Progenitor cell of endocrine pancreas (in vitro differentiated cells): ENCODE measurements at places on chromosomes 7 and 10. TPM values are rescaled to one million over a fixed set of nuclear protein-coding genes. Genes with fewer than 3 reads are reported as not detected.

Gene SEMA3E
- 0.29 and 1.1 TPM in 2 replicates for total RNA-seq

Gene OTUD1
- 10.2 and 11.9 TPM in 2 replicates for total RNA-seq

Gene VPS37D
- 15.0 and 15.6 TPM in 2 replicates for total RNA-seq

Gene CAPZA2
- 151 and 174 TPM in 2 replicates for total RNA-seq

Gene OPN4
- not detected in 2 replicates for total RNA-seq

Gene PON3
- 0.14 TPM in 1 of 2 replicates, not detected in the other for total RNA-seq

Gene AFAP1L2
- 0.98 and 1.8 TPM in 2 replicates for total RNA-seq

Gene GPR15LG
- total RNA-seq: not detected in 2 replicates

Gene ASIC3
- 3.5 and 5.1 TPM in 2 replicates for total RNA-seq

Gene PON1
- 0.91 and 2.3 TPM in 2 replicates for total RNA-seq

Gene OR2A12
- total RNA-seq: not detected in 2 replicates

Gene HOXA6
- 0.38 TPM in 1 of 2 replicates, not detected in the other for total RNA-seq

Gene SLC26A3
- 2.0 and 2.8 TPM in 2 replicates for total RNA-seq

Gene SFTPD
- 0.29 and 0.40 TPM in 2 replicates for total RNA-seq

Gene LRIT1
- total RNA-seq: not detected in 2 replicates

Gene ODAD2
- 0.67 and 0.78 TPM in 2 replicates for total RNA-seq

Gene CYP2W1
- total RNA-seq: 1.2 and 1.6 TPM in 2 replicates

Gene CLCN1
- 0.09 and 0.14 TPM in 2 replicates for total RNA-seq

Gene CCZ1B
- total RNA-seq: 71.5 and 83.6 TPM in 2 replicates

Gene MBL2
- not detected in 2 replicates for total RNA-seq

Gene TET1
- 36.2 and 37.3 TPM in 2 replicates for total RNA-seq

Gene PDE6C
- not detected in 2 replicates for total RNA-seq

Gene SUN3
- not detected in 2 replicates for total RNA-seq

Gene MLLT10
- 55.7 and 65.6 TPM in 2 replicates for total RNA-seq

Gene NOS3
- total RNA-seq: 0.74 and 1.1 TPM in 2 replicates

Gene TUBB8
- total RNA-seq: 0.71 and 0.77 TPM in 2 replicates

Gene OR9A2
- not detected in 2 replicates for total RNA-seq

Gene VWA2
- 12.1 and 12.4 TPM in 2 replicates for total RNA-seq

Gene MAT1A
- 0.13 and 0.34 TPM in 2 replicates for total RNA-seq

Gene FZD8
- 27.4 TPM in 2 replicates for total RNA-seq

Gene GDF2
- not detected in 2 replicates for total RNA-seq

Gene OPALIN
- not detected in 2 replicates for total RNA-seq

Gene DRGX
- not detected in 2 replicates for total RNA-seq

Gene ORAI2
- total RNA-seq: 35.4 and 41.8 TPM in 2 replicates

Gene GJD4
- total RNA-seq: 0.24 TPM in 1 of 2 replicates, not detected in the other

Gene PAX4
- total RNA-seq: 23.6 and 25.1 TPM in 2 replicates

Gene NKX2-3
- total RNA-seq: not detected in 2 replicates

Gene BHLHA15
- total RNA-seq: 0.57 and 1.7 TPM in 2 replicates

Gene CNNM1
- 0.36 and 0.38 TPM in 2 replicates for total RNA-seq

Gene CYP26C1
- 0.26 and 0.29 TPM in 2 replicates for total RNA-seq

Gene OR13A1
- 0.38 TPM in 2 replicates for total RNA-seq

Gene POLR2J3
- 28.2 and 31.5 TPM in 2 replicates for total RNA-seq

Gene ANXA7
- total RNA-seq: 58.9 and 68.2 TPM in 2 replicates

Gene ADRB1
- not detected in 2 replicates for total RNA-seq

Gene CADPS2
- total RNA-seq: 4.3 and 6.1 TPM in 2 replicates

Gene PAX2
- total RNA-seq: not detected in 2 replicates

Gene NUTM2D
- total RNA-seq: 9.8 and 10.7 TPM in 2 replicates

Gene FAM25G
- total RNA-seq: not detected in 2 replicates

Gene NAT16
- not detected in 2 replicates for total RNA-seq

Gene VWDE
- 5.8 and 5.9 TPM in 2 replicates for total RNA-seq
